Left kidney (tissue), 8 donors: ENCODE measurements at places on chromosomes 6 and 20. TPM values are rescaled to one million over a fixed set of nuclear protein-coding genes. Genes with fewer than 3 reads are reported as not detected.
A peak's percentile ranks its signal among the peaks of the same experiment; 100 is the strongest.

The OR2H1 gene
- not detected for polyA plus RNA-seq

The MYL9 gene
- 179 TPM for polyA plus RNA-seq

The EIF6 gene
- 126 TPM for polyA plus RNA-seq

The NXT1 gene
- polyA plus RNA-seq, result 17.2 TPM

The WFDC5 gene
- polyA plus RNA-seq, result not detected

GRCh38 chr6:25954756-25955155 lies 7.8 kb upstream of the TRIM38 start:
- DNase-seq, result no peak

- peak; percentile 10 for DNase-seq
These were observed 302.2 kb upstream of the EPHA7 start for GRCh38 chr6:93721386-93722048.

- DNase-seq, result peak; percentile 59
These were observed 695.2 kb downstream of the PHF3 start for GRCh38 chr6:64330694-64331307.

DNA sequence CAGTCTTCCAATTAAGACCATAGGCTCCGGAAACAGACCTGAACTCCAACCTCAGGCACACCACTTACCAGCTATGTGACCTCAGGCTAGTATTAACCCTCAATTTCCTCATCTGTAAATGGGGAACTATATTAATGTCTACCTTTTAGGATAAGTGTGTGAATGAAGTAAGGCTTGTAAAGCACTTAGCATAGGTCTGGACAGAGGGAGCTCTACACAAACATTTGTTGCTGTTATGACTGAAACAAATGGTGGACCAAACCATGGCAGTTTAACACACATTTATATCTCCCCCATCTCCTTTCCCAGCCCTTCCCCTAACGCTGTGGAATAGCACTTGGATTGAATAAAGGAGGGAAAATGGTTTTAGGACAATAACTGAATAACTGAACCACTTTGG lies 48.7 kb downstream of the TSHZ2 start:
- DNase-seq, result no peak
